Panc1 (cell line): ENCODE measurements at places on chromosomes 11 and 22. TPM values are rescaled to one million over a fixed set of nuclear protein-coding genes. Genes with fewer than 3 reads are reported as not detected.
A peak's percentile ranks its signal among the peaks of the same experiment; 100 is the strongest.

Gene KCTD14
- total RNA-seq: 19.3 TPM

GRCh38 chr11:71150859-71151258 is 101.5 kb downstream of the SHANK2 start:
- DNase-seq: no peak

DNA sequence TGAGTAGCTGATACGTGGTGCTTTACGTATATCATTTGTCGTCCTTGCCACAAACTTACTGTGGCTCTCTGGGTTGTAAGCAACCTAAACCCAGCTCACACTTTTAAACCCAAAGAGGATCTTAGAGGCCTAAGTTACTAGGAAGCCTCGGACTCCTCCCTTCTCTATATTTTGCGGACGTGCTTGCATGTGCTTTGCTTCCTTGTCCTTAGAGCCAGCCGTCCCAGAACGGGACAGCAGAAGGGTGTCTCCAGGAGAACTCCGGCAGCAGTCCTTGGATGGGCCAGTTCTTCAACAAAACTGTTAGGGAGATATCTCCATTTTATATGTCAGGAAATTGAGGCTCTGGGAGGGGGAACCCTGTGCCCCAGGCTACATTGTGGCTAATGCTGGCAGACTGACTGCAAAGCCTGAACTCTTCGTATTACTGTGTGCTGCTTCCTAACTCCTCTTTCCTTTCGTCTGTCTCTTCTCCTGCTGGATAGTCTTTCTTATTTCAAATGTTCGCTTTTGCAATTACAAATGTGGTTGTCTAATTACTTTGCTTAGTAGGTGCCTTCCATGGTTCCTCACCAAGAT is 33.8 kb downstream of the TNRC6B start:
- DNase-seq: no peak

DNA sequence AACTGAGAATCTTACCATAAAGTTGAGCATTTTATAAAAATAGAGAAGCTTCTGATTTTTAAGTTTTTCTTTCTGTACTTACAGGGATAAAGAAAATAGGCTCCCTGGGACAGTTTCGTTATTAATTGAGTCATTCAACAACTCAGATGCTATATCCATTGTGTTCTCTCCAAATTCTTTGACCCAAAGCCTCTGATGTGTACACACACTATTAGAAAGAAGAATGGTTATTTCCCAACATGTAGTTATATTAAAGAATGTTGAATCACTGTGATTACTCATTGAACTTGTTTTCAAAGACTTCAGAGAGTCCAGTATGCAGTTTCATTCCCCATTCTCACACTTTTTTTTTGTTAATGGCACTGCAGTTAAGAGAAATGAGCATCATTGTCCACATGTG is 734.3 kb upstream of the ARHGAP42 start:
- DNase-seq: no peak

Gene MN1
- 0.51 TPM for total RNA-seq

Gene SIAE
- 14.9 TPM for total RNA-seq

GRCh38 chr22:37824674-37825641 is 1.8 kb downstream of the GALR3 start:
- no peak for DNase-seq

DNA sequence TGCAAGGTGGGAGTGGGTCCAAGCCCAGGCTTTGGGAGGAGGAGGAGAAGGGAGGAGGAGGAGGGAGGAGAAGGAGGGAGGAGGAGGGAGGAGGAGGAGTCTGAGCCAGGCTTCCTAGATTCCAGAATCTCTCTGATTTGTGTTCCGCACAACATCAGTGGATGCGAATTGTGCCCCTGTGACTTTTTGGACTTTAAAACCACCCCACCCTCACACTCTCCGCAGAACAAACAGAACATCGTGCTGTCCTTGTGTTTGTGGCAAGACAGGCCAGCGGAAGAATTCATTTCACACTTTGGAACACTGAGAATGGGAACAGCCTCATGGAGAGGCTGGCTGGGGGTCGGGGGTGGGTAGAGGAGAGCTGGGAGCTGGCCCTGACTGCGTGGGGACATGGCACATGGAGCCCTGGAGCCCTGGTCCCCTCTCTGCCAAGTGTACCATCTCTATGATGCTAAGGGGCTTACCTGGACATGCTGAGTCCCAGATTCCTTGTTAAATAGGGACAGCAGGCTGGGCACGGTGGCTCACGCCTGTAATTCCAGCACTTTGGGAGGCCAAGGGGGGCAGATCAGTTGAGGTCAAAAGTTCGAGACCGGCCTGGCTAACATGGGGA is 16.4 kb upstream of the SHANK2 start:
- no peak for DNase-seq

DNA sequence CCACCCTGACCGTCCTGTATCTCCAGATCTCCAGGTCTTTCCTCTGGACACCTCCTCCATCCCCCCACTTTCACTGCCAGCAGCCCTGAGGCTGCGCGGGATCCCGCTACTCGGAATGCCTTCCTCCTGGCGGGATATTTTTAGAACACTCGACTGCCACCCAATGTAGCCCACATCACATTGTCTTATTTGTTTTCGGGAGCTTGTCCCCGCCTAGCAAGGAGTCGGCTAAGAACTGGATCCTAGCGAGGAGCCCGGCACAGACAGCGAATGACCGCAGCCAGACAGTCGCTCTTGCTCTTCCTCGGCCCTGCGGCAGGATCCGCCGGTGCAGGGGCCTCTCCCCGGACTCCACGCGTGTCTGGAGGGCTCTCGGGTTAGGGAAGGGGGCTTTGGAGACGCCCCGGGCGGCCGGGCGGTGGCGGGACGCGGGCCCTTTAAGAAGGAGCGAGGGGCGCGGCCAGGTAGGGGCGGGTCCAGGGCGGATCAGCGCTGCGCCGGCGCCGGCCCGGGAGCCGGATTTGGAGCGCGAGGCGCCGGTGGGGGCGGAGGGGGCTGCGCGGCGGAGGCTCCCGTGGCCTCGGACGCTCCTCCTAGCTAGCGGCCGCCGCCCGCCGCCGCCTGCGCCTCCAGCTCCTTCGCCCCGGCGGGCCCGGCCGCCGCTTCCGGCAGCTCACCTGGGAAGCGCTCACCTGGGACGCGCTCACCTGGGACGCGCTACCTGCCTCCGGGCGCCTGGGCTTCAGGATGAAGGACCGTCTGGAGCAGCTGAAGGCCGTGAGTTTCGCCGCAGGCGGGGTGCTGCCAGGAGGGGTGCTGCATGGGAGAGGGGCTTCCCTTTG is at the start of gene STX3:
TSS of gene STX3 (plus strand) at position 518 of the 842 bp plus-strand sequence. CDS start at position 748, 230 bp downstream.
- DNase-seq: peak; percentile 33

Gene CNIH2
- total RNA-seq: 9.3 TPM

Gene GVQW3
- 3.2 TPM for total RNA-seq

GRCh38 chr11:114122686-114123085 is 63.2 kb downstream of the ZBTB16 start:
- DNase-seq: no peak

DNA sequence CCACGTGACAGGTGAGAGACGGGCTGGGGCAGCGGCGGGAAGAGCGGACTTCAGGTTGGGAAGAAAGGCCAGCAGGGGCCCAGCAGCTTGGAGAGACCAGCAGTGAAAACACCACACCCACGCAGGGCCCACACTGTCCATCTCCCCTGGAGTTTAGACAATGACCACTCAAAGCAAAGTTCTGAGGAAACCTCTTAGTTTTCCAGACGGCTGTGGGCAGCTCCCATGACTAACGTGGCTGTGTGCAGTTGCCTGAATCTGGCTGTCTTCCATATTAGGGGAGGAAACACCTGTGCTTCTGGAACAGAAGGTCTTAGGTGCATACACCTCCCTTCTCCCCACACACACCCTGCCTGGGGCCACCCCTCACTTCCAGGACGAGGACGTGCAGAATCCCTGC is 70.6 kb upstream of the TTLL12 start:
- DNase-seq: no peak

- DNase-seq: no peak
These were observed 831 bp downstream of the CHST1 start for GRCh38 chr11:45664376-45665205.
